GM23248 (cell line): ENCODE measurements at places on chromosomes 6 and 20. TPM values are rescaled to one million over a fixed set of nuclear protein-coding genes. Genes with fewer than 3 reads are reported as not detected.

DNA sequence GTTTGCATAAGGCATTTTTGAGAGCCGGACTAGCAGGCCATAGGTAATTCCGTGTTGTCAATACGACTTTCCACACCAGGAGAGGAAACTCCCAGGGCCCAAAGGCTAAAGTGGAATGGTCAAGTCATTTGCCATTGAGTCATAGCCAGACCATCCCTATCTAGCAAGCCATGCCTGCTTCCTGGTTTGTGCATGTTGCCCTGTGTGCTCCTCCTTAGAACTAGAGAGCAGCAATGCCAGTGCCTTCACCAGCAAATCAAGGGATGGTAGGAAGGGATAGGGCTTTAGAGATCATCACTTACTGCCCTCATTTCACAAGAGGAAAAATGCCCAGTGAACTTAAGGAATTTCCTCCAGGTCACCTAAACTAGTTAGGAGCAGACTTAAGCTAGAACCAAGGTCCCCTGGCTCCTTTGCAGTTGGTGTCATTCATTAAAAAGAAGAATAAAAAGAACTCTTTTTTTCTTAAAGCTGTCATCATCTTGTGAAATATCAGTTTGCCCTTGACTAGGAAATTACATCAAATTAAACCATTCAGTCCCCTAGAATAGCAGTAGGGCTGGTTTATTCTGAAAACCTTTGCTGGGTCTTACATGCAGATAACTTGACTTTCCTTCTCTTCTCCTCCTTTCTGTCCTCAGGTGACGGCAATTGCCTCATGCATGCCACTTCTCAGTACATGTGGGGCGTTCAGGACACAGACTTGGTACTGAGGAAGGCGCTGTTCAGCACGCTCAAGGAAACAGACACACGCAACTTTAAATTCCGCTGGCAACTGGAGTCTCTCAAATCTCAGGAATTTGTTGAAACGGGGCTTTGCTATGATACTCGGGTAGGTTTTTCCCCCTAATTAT, 7.4 kb downstream of the TNFAIP3 start:
- H3K4me3 ChIP-seq: no peak overlapping the region
- H3K27ac ChIP-seq: no peak overlapping the region
- DNase-seq: no peak

DNA sequence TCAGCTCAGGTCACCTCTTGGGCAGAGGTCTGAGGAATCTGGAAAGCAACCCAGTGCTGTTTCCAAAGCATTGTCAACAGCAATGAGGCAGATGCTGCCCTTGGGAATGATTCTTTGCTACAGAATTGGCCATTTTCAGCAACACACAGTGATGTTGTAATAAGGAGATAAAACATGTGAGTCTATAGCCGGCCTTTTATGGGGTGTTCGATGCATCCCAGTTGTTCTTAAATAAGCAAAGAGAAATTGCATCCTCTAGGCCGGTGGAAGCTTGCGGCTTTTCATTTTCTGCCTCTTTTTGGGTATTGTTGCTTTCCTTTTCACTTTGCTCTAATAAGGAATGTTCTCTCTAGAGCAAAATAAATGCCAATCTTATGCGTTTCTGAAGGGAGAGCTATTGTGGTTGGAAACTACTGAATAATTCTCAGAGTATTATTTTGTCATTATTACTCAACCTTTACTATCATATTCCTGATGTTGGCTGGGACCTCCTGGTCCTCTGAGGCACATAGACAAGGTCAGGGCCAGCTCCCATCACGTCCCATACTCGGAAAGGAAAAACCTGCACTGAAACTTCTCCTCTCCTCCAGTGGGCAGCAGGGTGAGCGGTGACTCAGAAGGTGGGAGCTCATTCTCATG, 214.2 kb downstream of the CDH26 start:
- no peaks in the 10 kb centered on the region for H3K27me3 ChIP-seq
- no peak overlapping the region for H3K27ac ChIP-seq
- no peaks in the 10 kb centered on the region for H3K36me3 ChIP-seq

MUC22 gene
- total RNA-seq: not detected in 2 replicates

- H3K4me1 ChIP-seq: no peaks in the 10 kb centered on the region
- H3K27me3 ChIP-seq: no peaks in the 10 kb centered on the region
- DNase-seq: no peak
- no peak overlapping the region for H3K27ac ChIP-seq
Measured at GRCh38 chr6:144075875-144076274, 19.5 kb downstream of the SF3B5 start.

DNA sequence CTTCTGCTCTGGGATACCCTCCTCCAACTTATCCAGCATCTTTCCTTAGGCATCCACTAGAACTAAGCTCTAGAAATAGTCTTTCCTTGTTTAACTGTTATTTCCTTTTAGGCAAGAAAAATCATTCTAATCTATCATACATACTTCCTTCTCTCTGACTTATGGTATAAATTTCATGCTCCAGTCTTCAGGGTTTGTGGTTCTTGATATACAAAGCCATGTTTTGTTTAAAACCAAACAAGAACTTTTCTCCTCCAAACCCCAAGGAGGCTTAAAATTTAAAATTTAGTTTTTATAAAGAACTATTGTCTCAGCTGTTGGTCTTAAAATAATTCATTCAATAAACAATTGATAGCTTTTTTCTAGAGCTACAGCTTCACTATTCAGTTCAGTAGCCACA, 77.2 kb downstream of the CD164 start:
- H3K27ac ChIP-seq: no peak overlapping the region
- DNase-seq: no peak

PTPRT gene
- not detected in 2 replicates for total RNA-seq

DNA sequence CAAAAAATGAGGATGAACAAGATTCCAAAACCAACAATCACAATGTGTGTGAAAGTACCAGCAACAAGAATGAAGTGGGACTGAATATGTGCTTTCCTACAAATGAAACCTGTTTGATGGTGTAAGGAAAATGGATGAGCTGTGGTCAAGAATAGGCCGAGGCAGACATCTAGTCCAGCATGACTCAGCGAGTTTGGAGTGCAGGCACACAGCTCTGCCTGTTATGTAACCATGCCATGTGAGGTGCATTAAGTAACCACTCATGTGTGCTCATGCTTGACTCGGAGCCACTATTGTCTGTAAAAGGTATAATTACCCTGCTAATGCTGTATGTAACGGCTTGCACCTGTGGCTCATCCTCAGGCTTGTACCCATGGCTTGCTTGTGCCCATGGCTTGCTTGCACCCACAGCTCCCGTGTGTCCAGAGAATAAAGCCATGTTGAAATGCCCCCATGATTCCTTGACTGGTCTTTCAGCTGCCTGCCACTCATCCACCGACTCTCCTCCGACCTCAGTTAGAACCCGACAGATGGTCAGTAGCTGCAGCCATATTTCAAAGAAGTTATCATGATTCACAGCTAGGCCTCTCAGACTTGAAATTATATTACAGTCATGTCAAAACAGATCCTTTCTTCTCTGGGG, 98.7 kb downstream of the BACH2 start:
- no peak overlapping the region for H3K27ac ChIP-seq
- no peak overlapping the region for H3K4me3 ChIP-seq
- peaks cover 6% of the 10 kb centered on the region; the same call in 1 of the 2 replicates for H3K27me3 ChIP-seq
- DNase-seq: peak; percentile 86
- H3K4me1 ChIP-seq: peaks cover 17% of the 10 kb centered on the region

SAMD3 gene
- total RNA-seq: 0.32 and 11.3 TPM in 2 replicates

PEX3 gene
- total RNA-seq: 15.0 and 20.1 TPM in 2 replicates

DNA sequence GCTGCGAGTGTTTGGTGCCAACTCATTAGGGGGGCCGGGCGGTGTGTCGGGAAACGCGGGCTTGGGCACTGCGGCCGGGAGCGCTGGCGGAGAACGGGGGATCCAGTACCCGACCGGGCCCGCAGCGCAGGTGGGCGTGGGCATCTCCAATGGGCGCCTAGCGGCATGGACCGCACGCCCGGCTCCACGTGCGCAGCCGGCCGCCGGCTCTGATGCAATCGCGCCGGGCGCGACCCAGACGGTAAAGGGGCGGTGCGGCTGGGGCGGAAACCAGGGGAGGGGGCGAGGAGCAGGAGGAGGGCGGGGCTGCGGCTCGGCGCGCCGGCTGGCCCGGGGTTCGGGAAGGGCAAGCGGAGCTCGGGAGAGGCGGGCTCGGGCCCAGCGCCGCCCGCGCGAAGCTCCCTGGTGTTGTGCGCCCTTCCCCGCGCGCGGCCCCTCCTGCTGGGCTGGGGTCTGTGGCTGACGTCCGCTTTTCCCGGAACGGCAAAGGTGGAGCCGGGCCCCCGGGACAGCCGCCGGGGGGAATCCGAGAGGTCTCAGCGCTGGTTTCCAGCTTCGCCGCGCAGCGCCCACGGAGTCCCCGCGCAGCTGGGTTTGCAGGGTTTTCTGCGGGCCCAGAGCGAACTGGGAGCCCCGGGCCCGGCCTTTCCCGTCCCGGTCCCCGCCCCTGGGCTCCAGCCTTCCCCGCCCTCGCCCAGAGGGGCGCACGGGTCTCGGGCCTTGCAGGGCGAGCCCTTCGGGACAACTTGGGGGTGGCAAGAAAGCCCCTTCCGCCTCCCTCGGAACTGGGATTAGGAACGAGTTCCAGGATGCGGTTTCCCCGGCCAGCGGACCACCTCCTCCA, 867 bp downstream of the MTHFD1L start:
- peaks cover 31% of the 10 kb centered on the region for H3K4me1 ChIP-seq
- H3K27ac ChIP-seq: peak overlapping the region; percentile 99
- H3K27me3 ChIP-seq: no peaks in the 10 kb centered on the region
- peak; percentile 96 for DNase-seq
- peak overlapping the region; percentile 88 for H3K4me3 ChIP-seq
- H3K36me3 ChIP-seq: peaks cover 5% of the 10 kb centered on the region; the same call in 1 of the 2 replicates

TREML2 gene
- not detected in 2 replicates for total RNA-seq

EFCAB8 gene
- 0.13 TPM in 1 of 2 replicates, not detected in the other for total RNA-seq

- no peaks in the 10 kb centered on the region for H3K27me3 ChIP-seq
- peak; percentile 89 for DNase-seq
- H3K36me3 ChIP-seq: no peaks in the 10 kb centered on the region
- peak overlapping the region; percentile 32 for H3K27ac ChIP-seq
Measured at GRCh38 chr20:34891166-34892062, 15.0 kb downstream of the ACSS2 start.

- H3K4me3 ChIP-seq: no peak overlapping the region
- no peaks in the 10 kb centered on the region for H3K4me1 ChIP-seq
- no peaks in the 10 kb centered on the region for H3K27me3 ChIP-seq
- H3K36me3 ChIP-seq: no peaks in the 10 kb centered on the region
Measured at GRCh38 chr6:163974322-163974721, 559.8 kb downstream of the QKI start.

SIRPD gene
- total RNA-seq: not detected in 2 replicates

ATF6B gene
- total RNA-seq: 33.3 and 37.3 TPM in 2 replicates

GRCh38 chr6:39266375-39266774, 37.1 kb upstream of the KCNK5 start:
- H3K36me3 ChIP-seq: no peaks in the 10 kb centered on the region
- H3K27ac ChIP-seq: no peak overlapping the region
- no peak for DNase-seq
- no peaks in the 10 kb centered on the region; the same call in 1 of the 2 replicates for H3K27me3 ChIP-seq
- no peak overlapping the region for H3K4me3 ChIP-seq

GRCh38 chr6:158387578-158387977, 75.3 kb downstream of the TULP4 start:
- H3K27me3 ChIP-seq: no peaks in the 10 kb centered on the region
- DNase-seq: no peak
- H3K4me3 ChIP-seq: no peak overlapping the region
- no peak overlapping the region for H3K27ac ChIP-seq
- no peaks in the 10 kb centered on the region for H3K36me3 ChIP-seq

DNA sequence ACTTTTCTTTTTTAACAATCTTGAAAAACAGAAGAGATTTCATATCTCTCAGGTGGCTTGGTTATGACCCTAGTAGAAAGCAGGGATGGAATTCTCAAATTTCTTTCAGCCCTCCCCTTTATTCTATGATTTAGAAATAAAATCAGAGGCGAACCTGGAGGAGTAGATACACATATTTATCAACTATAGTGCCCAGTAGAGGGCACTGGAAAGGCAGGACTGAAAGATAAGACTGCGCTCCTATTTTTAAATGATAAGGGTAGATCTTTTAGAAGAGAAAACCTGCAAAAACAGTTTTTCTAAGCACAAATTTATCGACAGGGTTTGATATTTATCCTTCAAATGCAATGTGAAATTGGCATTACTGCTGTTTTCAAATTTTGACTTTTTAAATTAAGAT, 1296.6 kb downstream of the EPHA7 start:
- H3K4me3 ChIP-seq: no peak overlapping the region
- no peaks in the 10 kb centered on the region for H3K36me3 ChIP-seq
- no peak overlapping the region for H3K27ac ChIP-seq
- no peaks in the 10 kb centered on the region for H3K4me1 ChIP-seq

GRCh38 chr6:19443411-19443810, 393.8 kb upstream of the ID4 start:
- no peak overlapping the region for H3K27ac ChIP-seq
- H3K36me3 ChIP-seq: no peaks in the 10 kb centered on the region
- no peak overlapping the region for H3K4me3 ChIP-seq
- no peaks in the 10 kb centered on the region for H3K4me1 ChIP-seq
- no peak for DNase-seq

DDR1 gene
- 23.1 and 27.0 TPM in 2 replicates for total RNA-seq

DNA sequence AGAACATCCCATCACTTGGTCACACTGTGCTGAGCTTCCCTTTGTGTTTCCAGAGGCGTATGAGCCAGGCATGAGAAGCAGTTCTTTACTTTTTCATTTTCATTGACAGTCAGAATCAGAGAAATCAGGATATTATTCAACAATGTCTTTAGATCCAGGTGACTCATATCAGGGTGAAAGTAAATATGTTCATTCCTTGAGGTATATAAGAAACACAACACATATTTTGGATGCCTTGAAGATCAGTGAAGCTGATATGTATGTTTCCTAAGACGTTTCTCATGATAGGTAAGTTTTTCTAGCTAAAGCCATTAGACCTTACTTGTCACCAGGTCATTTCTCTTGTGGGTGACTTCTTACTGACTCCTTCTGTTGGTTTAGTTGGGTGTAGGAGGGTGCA, 505.6 kb downstream of the CDH26 start:
- no peaks in the 10 kb centered on the region for H3K27me3 ChIP-seq
- DNase-seq: no peak
- H3K4me1 ChIP-seq: no peaks in the 10 kb centered on the region
- no peak overlapping the region for H3K27ac ChIP-seq
- H3K36me3 ChIP-seq: no peaks in the 10 kb centered on the region

DNA sequence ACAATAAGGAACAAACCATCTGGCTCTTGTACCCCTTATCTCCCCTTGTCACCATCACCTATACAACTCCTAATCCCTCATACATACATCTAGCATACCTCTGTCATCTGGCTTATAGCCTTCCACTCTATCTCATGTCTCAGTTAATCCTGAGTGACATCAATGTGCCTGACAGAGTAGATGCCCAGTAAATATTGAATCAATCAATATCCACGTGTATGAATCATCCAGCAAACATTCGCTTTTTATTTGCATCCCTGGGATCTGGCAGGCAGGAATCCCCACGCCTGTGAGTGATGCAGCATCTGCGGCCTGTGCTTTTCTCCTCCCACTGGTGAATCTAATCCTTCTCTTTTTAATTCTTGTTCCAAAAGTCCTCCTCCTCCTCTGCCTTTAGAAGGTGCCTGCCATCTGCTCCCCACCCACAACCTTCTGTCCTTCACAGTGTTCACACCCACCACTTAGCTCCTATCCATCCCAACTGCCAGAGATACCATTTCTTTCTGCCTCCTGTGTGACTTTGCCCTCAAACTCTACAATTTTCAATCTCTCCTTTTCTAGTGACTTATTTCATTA, 37.6 kb downstream of the ZNF391 start:
- no peaks in the 10 kb centered on the region for H3K27me3 ChIP-seq
- H3K27ac ChIP-seq: no peak overlapping the region
- no peaks in the 10 kb centered on the region for H3K4me1 ChIP-seq
- no peak for DNase-seq
- H3K4me3 ChIP-seq: no peak overlapping the region

GRCh38 chr6:85600713-85601313, 7.2 kb upstream of the SNX14 start:
- no peak for DNase-seq
- peaks cover 4% of the 10 kb centered on the region for H3K4me1 ChIP-seq
- no peak overlapping the region for H3K27ac ChIP-seq

BTN2A1 gene
- 9.1 and 15.0 TPM in 2 replicates for total RNA-seq

HLA-DQA2 gene
- not detected in 2 replicates for total RNA-seq

KIF25 gene
- total RNA-seq: not detected in 2 replicates
